ENCODE measurements at places on chromosomes 7 and 10.

- no peak for DNase-seq
Observed at GRCh38 chr7:115812794-115813193, 217.8 kb downstream of the TFEC start.

GRCh38 chr10:102629661-102630614 lies 14.3 kb upstream of the TRIM8 start:
- no peak for DNase-seq

- no peak for DNase-seq
Observed at GRCh38 chr10:68163735-68164134, 54.4 kb downstream of the MYPN start.

GRCh38 chr10:95303535-95303934 lies 12.7 kb upstream of the PDLIM1 start:
- DNase-seq = no peak

DNA sequence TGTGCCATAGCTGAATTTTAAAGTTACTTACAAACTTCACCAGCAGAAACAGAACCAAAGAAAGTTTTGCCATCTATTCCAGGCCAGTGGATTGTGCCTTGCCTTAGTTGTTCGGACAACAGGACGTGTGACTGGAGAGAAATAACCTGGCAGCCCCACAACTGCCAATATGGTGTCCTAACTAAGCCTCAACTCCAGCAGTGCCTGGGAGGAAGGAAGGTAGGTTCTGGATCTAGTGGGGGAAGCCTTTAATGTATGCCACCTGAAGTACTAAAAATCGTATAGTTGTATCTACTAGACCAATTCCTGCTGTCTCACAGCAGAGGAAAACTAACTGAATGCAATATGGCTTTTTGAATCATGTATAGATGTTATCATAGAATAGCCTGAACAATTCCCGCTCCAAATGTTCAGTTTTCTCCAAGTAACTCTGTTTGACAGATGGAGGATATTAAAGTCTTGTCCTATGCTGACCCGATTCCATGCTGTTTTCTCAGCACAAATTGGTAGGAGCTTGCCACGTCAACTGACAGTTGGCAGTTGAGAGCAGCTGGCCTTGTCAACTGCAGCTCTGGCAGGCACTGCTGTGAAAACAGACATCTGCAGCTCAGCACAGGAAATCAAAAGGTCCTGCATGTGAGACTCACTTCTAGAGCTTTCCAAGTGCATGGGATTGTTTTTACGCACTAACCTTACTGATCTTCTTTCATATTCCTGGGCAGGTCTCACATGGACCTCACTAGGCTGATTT lies 84.5 kb upstream of the WNT16 start:
- no peak for DNase-seq

DNA sequence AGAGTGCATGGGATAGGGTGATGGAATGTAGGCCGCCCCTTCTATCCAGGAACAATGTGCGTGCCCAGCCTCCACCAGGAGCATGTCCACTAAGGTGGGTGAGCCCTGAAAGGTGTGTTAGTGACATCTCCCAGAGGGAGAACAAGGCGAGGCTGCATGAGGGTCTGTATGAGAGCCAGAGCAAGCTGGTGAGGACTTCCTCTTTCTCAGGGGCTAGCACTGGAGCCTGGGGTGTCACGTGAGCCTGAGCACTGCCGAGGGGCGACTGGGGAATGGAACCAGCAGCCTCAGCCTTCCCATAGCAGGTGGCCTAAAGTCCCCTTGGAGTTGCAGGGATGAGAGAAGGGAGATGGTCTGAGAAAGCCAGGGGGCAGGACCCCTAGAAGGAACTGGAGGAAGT lies 156.3 kb upstream of the COBL start:
- DNase-seq = no peak

GRCh38 chr10:122130474-122131110 lies 140.5 kb upstream of the BTBD16 start:
- no peak for DNase-seq
